Suppressor macrophage treated with lipopolysaccharide for 4 hours (primary cell): ENCODE measurements at places on chromosomes 16 and 17.
A peak's percentile ranks its signal among the peaks of the same experiment; 100 is the strongest.

- no peak for DNase-seq
Measured at GRCh38 chr17:72614871-72615626, 477.4 kb downstream of the SLC39A11 start.

DNA sequence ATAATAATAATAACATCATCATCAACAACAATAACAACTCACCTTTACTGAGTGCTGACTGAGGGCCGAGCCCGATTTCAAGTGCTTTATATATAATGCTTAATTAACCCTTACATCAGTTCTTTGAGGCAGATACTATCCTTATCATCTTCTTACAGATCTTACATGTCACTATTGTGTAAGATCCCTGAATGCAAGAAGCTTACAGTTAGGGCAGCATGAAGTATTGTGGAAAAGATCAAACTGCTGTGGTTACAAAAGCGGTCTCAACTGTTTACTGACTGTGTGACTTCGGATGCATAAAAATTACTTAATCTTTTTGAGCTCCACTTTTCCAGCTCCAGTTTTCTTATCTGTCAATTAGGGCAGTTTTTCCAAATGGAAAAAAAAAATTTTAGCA is 3.3 kb downstream of the VAT1 start:
- peak; percentile 48 for DNase-seq

DNA sequence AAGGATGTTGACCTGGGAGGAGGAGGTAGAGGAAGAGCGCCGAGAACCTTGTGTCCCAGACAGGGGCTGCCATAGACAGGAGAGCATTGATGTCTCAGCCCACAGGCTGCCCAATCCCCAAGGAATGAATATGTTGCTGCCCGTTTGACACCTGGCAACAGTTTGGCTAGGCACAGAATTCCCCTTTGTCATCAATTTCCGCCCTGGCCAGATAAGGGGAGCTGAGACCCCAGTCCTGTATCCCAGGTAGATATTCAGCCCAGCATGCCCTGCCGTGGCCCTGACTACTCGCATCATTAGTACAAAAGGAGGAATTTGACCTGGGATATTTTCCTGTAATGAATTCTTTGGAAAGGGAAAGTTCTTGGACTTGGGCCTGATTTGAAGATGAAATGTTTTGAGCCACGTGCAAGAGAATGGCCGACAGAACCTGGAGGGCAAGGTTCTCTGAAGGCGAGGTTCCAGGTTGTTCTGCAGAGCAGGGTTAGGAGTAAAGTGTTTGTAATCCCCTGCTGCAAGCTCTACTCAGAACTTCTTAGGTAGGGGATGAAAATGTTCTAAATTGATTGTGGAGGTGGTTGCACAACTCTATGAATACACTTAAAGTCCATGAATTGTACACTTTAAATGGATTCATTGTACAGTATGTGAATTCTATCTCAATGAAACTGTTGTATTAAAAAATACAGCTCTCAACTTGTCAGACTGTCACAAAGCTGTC is 108.8 kb downstream of the SOCS1 start:
- DNase-seq: no peak

DNA sequence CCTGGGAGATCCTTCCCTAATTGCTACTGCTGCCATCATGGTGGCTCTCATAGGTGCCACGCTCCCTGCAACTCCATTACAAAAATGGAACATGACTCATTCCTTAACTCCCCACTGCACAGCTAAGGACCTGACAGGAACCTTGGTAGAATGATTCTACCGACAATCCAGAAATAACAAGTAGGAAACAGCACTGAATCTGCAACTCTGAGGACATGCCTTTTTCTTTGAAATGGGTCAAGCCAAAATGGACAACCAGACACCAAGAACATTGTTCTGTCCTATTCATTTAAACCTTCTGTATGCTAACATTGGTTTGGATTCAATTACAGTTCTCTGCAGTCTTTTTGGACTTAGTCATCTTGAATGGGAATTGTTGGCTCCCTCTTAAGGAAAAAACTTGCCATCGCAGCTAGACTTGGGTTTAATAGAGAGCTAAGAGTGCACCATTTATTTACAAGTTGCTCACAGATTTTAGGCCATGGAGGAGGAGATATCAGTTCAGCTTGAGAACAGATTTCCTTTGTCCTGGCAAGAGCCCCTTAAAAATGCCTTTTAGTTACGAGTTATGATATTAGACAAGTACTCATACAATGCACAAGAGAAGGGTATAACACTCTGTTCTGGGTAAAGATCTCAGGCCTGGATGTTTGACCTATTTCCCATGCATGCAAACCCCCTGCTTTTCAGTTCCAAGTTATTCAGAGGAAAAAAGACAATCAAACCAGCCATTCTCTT is 20.9 kb upstream of the NSRP1 start:
- DNase-seq: peak; percentile 55

GRCh38 chr17:79978548-79978855 is 57.2 kb downstream of the TBC1D16 start:
- no peak for DNase-seq

- no peak for DNase-seq
Measured at GRCh38 chr17:50424246-50424995, 1.6 kb upstream of the ACSF2 start.

DNA sequence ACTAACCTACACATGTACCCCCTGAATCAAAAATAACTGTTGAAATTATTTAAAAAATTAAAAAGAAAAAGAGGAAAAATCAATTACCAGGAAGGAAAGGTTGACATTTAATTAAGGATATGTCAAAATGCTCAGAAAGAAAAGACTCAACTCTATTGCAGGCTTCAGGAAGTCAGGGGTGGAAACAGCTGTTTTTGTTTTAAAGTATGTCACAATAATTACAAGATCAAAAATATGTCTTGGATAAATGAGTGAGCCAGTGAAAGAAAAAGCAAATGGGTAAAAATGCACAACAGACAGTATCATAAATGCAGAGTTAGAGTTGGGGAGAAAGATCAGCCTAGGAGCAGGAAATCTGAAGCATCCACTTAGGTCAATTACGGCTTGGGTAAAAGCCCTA is 146.0 kb downstream of the CDH11 start:
- DNase-seq: no peak

DNA sequence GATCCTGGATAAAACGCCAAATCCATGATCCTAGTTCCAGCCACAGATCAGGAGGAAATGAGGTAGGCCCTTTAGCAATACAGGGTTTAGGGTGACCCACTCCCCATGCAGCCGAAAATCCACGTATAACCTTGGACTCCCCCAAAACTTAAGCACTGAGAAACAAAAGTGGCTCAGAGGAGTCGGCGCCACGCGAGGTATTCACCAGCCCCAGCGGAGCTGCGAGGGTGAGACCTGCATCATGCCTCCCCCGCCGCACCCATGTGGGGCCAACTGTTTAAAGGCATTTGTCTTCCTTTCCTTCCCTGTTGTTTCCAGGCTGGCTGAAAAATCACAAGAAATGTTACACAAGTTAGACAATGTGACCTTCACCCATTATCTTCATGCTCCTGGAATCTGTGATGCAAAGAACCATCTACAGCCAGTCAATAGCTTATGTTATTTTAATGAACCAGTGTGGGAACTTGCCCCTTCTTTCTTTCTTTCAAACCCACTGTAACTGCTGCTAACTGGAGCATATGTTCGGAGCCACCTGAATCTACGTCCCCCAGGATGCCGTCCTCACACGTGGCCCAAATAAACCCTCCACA is 98.2 kb upstream of the METRNL start:
- DNase-seq: no peak

DNA sequence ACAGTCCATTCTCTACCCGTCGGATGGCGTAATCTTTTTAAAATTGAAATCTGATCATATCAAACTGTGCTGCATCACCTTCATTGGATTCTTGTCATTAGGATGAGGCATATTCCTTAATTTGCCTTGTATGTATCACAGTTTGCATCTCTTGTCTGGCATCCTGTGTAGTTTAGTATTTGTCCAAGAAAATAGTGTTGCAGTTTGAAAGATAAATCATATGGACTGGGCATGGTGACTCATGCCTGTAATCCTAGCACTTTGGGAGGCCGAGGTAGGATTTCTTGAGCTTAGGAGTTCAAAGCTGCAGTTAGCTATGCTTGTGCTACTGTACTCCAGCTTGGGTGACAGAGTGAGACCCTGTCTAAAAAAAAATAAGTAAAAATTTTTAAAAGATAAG is 5.8 kb upstream of the RSL1D1 start:
- DNase-seq: no peak
